ENCODE measurements at places on chromosomes 1 and 21.

- no peak for DNase-seq
These were observed 490.8 kb upstream of the ADGRL4 start for GRCh38 chr1:79497193-79497773.

DNA sequence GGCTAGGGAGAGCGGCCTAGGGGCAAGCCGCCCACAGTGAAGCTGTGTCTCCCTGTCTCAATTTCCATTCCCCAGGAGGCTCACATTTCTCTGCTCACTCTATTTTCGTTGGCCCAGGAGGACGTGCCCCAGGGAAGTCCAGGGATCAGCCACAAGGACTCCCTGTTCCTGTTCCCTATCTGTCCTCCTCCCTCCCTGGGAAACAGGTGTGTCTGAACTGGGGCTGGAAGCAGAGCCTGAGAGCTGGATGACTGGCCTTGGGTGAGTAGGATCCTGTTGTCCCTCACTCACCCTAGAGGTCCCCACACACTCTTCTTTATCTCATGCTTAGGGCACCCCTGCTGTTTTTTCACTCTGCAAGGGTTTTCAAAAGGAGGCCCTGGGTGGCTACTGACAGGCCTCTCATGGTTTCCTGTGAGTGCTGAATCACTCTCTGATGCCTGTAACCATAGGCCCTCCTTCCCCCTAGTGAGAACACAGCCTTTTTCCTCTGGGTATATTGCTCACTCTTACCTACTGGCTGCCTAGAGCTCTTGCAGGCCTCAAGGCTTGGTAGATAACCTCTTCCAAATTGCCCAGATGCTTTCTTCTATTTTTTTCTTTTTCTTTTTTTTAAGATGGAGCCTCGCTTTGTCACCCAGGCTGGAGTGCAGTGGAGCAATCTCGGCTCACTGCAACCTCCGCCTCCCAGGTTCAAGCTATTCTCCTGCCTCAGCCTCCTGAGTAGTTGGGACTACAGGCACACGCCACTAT, 3.3 kb upstream of the UTP11 start:
- DNase-seq: no peak

GRCh38 chr1:208852911-208853310, 608.7 kb upstream of the PLXNA2 start:
- no peak for DNase-seq

DNA sequence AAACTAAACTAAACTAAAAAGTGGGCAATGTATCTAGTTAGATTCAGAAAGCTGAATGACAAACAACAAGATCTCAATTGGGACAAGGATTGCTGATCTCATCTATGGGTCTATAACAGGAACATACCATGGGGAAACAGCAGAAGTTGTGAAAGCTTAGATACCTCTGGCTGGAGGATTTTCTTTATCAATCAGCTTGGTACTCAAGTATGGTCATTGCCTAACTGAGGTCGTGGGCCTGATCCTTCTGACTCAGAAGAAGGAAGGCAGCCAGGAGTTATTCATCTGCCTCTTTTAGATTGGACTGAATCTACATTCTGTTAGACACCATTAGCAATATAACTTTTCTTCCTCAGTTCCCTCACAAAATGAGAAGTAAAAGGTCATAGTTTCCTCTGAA, 39.7 kb downstream of the DNTTIP2 start:
- DNase-seq: no peak

DNA sequence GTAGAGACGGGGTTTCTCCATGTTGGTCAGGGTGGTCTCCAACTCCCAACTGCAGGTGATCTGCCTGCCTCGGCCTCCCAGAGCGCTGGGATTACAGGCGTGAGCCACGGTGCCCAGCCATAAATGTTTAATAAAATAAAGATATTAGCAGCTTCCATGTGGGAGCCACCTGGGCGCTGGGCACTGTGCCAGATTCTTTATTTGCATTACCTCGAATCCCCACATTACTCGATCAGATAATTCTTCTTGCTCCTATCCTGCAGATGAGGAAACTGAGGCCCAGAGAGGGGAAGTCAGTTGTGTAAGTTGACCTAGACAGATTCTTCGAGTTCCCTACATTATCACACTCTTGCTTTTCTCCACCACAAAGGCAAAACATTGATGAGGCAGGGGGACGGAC, 24.9 kb upstream of the TENT5B start:
- DNase-seq: no peak
